Stimulated activated CD8-positive, alpha-beta memory T cell treated with anti-CD3 and anti-CD28 coated beads, Interleukin-15, amount 100 ng/mL, for 4 hours (primary cell): ENCODE measurements at places on chromosomes 5 and 9.

GRCh38 chr9:93132946-93133680, 938 bp downstream of the NINJ1 start:
- peak; percentile 41 for DNase-seq

- no peak for DNase-seq
Measured at GRCh38 chr5:127568166-127568565, 50.7 kb downstream of the PRRC1 start.

DNA sequence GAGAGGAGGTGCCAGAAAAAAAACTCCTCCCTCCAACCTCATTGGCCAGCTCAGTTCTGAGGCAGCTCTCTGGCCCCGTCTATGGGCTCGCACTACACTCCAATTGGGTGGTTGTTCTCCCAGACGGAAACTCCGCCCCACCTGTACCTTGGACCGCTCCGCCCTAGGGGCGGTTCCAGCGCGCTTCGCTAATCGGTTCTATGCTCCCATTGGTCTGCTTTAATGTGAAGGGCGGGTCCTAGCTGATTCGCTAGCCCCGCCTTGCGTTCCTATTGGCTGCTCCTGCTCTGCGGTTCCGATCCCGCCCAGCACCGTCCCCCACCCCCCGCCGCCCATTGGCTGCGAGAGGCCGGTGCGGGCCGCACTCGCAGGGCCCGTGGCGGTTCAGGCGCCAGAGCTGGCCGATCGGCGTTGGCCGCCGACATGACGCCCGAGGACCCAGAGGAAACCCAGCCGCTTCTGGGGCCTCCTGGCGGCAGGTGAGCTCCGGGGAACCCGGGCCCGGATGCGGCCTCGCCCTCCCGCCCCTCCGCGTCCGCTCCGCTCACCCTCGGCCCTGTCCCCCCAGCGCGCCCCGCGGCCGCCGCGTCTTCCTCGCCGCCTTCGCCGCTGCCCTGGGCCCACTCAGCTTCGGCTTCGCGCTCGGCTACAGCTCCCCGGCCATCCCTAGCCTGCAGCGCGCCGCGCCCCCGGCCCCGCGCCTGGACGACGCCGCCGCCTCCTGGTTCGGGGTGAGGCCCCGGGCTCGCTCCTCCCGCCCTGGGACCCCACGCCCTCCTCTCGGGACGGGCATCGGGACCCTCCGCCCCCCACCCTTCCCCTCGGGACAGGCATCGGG, at the start of gene SLC2A8:
Gene SLC2A8 (plus strand): TSS at position 362 of the 838 bp plus-strand sequence. CDS start 62 bp downstream, at position 424.
- DNase-seq = peak; percentile 79

DNA sequence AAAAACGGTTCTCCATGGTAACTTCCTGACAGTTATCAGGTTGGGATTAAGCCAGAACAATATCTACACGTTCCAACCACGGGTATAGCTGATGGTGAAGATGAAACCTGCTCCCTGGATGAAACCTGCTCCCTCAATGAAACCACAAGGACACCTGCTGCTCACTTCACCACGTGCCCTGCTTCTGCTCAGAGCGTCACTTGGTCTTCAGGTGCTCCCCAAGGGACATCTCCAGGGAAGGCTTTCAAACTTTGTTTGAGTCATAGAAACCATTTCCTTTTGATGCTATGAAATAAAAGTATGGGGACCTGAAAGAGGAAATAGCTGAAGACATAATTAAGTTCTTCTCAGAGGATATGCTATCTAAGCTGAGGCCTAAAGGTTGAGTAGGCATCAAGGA, 242.4 kb downstream of the MED10 start:
- DNase-seq = no peak

GRCh38 chr9:68808338-68808890, 103.4 kb downstream of the PIP5K1B start:
- no peak for DNase-seq

GRCh38 chr5:143791848-143792731, 19.9 kb upstream of the HMHB1 start:
- no peak for DNase-seq

- DNase-seq = no peak
Measured at GRCh38 chr5:153981905-153982605, 56.7 kb downstream of the FAM114A2 start.

DNA sequence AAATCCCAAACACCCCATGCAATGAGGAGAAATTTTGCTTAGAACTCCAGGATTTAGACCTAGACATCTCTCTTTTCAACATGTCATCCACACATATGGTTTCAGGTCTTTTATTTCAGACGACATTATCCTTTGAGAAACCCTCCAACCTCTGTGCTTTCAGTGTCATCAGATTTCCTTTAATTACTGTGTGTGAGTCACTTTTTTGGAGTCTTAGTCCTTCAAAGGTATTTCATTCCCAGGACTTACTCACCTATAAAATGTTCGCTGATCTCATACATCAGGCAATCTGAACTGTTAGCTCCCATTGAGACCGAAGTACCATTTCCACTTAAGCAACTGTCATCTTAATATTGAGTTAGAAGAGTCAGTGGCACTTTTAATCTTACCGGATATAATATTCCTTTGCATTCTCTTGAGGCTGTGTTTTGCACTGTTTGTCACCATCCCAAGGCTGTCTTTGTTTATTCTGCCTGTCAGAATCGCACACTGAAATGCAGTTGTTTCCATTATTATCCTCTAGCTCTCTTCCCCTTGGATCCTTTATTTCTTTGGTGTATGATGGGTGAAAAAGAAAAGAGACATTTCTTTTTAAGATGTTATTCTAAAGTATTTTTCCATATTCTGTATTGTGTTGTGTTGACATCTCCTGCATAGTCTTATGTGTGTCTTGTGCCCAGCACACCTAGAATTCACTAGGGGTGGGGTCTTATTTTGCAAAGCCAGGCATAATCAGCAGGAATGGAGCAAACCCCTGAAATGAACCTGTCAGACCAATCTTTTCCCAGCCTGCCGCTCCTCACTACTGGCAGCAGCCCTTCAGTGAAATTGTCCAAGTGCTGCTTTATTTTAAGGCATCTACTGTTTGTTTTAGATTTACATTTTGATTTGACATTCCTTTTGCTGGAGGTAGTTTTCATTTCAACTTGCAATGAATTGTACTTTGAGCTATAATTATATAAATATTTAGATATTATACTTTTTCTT, 155.4 kb downstream of the PAM start:
- no peak for DNase-seq

GRCh38 chr9:20043035-20043434, 254.2 kb upstream of the SLC24A2 start:
- DNase-seq = no peak

- DNase-seq = no peak
Measured at GRCh38 chr5:150783422-150783928, 4.9 kb downstream of the SMIM3 start.

DNA sequence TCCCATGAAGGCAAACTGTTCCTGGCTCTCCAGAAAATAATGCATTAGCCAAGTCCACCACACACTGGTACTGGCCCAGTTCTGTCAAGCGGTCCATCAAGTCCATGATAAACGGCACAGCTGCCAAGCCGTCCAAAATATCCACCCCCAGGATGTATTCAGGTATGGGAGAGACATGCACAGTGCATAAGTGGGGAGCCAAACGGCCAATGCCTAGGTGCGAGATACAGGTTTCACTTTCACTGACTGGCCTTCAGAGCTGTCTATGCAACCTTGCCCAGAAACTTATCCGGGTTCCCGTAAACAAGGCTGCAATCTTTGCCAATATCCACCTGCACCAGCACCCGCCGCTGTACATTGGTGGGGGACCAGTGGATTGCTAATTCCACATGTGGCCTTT, 795.8 kb downstream of the EFNA5 start:
- no peak for DNase-seq

- no peak for DNase-seq
Measured at GRCh38 chr5:129460936-129461710, 1.0 kb downstream of the ADAMTS19 start.

GRCh38 chr9:87711857-87712800, 13.8 kb upstream of the CTSL start:
- no peak for DNase-seq

- no peak for DNase-seq
Measured at GRCh38 chr5:136769900-136770684, 404.7 kb upstream of the TRPC7 start.

DNA sequence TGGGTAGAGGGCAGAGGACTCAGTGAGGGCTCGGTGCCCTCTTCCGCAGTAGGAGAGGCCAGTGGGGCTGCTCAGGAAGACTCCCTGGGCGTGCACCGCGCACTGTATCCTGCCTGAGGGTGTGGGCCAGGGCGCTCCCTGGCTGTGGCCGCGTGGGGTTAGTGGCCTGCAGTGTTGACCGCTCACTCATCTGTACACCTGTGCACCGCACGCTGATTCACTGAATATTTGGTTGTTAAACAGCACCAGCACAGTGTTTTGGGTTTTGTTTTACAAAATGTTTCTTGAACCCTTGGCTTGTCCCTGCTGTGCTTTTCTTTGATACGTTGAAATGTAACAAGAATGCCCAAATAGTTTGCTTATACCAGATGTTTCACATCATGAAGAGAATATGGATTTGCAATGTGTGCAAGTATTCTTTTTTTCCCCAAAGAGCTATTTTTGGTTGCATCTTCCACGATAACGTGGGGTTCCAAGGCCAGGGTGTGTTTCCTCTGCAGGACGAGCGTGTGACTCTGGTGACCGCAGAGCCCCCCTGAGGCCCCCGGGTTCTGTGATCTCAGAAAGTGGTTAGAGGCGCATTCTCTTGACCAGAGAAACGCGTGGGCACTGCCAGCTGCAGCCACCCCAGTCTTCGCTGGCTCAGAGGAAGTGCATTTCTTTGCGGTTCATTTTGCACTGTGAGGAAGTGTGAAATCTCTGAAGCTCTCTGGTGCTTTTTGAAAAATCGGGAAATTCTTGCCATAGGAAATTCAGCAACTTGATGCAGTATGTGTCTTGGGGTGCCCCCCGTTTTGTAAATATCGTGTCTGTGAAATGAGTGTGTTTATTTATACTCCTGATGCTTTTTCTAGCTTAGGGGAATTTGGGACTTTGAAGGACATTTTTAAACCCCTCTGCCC, 46.9 kb downstream of the AHRR start:
- no peak for DNase-seq

GRCh38 chr5:178353461-178353860, 120.9 kb upstream of the PHYKPL start:
- no peak for DNase-seq

DNA sequence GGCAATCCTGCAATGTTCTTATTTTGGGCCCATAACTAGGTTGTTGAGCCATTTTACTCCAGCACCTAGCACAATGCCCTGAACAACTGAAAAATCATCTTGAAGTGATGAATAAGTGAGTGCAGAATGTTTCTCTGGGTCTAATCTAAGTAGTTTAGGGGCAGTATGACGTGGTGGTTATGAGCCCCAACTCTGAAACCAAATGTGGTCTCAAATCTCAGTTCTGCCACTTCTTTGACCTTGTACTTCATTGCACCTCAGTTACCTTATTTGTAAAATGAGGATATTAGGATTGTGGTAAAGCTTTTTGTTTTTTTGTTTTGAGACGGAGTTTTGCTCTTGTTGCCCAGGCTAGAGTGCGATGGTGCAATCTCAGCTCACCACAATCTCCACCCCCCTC, 80.9 kb upstream of the SNX2 start:
- no peak for DNase-seq

DNA sequence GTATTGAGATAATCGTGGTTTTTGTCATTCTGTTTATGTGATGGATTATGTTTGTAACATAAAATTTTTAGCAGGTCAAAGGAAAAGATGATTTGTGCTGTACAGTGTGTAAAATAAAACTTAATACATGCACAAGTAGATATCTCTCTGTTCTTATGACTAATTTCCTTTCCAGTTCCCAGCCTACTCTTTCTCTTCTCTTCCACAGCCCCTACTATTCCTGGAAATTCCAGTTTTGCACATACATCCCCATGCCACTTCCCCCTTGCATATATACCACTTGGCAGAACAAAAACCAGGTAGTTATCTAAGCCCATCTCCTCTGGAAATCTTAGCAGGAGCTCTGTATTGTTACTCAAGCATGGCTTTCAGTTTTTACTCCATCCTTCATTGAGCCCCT, 20.2 kb downstream of the TEK start:
- DNase-seq = no peak

DNA sequence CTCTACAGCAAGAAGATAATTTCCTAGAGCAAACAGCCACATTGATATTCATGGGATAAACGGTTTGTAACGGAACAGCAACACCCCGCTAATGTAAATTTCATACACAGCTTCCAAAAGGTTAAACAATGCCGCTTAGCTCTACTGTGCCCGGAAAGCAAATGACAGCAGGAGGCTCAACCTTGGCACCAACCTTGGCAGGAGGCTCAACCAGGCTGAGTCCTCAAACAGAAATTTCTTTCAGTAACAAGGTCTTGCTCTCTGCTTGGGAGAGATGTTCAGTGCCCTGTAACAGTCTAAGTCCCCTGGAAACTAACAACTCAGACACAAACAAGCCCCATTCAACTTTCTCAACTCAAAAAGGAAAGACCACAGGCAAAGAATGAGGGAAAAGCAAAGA, 11.1 kb upstream of the PPP1R2B start:
- DNase-seq = no peak

GRCh38 chr5:55600497-55601203, 65.9 kb upstream of the PLPP1 start:
- no peak for DNase-seq

- DNase-seq = no peak
Measured at GRCh38 chr5:55601204-55601618, 66.4 kb upstream of the PLPP1 start.

DNA sequence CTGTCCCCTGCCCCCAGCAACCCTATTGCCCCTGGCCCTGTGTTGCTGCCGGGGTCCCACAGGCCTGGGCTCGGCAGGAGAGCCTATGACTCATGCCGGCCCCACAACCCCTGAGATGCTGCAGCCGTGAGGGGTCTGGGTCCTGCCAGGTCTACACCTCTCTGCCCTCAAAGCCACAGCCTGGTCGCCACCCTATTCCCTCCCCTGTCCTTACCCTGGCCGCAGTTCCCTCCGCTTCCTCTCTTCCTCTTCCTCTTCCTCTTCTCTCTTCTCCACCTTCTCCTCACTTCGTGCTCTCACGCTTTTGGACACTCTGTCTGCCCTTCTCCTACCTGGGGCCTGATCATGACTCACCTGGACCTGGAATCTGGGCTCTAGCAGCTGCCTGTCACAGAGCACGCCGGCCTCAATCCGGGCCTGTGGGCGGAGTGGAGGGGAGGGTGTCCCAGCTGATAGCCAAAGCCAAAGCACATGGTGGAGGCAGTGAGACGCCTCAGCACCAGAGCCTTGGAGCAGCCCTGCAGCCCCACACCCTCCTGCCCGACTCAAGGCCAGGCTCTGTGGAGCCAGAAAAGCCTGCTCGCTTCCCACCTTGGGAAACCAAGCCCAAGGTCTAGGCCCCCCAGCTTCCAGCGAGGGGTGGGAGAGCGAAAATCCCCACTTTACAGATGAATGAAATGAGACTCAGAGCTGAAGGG, 26.8 kb upstream of the CSF1R start:
- no peak for DNase-seq

DNA sequence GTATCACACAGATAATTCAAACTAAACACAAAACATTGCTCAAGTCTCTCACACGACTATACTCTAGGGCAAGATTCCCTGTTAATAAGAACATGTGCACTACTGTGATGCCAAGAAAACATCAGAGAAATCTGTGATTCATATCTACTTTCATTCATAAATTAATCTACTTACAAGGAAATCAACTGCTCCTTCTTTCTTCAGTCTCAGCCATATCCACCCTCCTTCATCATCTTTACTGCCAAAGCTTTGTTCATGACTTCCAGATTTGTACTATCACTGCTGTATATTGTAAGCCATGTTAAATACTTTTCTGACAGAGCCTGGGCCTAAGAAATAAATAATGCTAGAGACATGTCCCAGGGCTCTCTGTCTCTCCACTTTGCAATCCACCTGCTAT, 35.1 kb downstream of the CTNNAL1 start:
- no peak for DNase-seq

- DNase-seq = no peak
Measured at GRCh38 chr5:148084269-148084668, 20.5 kb downstream of the SPINK5 start.
